ENCODE measurements at places on chromosomes 2 and 18. TPM values are rescaled to one million over a fixed set of nuclear protein-coding genes. Genes with fewer than 3 reads are reported as not detected.
A peak's percentile ranks its signal among the peaks of the same experiment; 100 is the strongest.

- no peaks in the 10 kb centered on the region for H3K4me1 ChIP-seq
- H3K27me3 ChIP-seq: no peaks in the 10 kb centered on the region
- no peak overlapping the region for H3K4me3 ChIP-seq
- H3K27ac ChIP-seq: no peak overlapping the region
- H3K36me3 ChIP-seq: no peaks in the 10 kb centered on the region
- no peak for DNase-seq
These were observed 123.9 kb downstream of the RDH14 start for GRCh38 chr2:18436503-18437005.

GRCh38 chr2:58715344-58715743 is 474.2 kb upstream of the FANCL start:
- no peak overlapping the region for H3K4me3 ChIP-seq
- no peaks in the 10 kb centered on the region for H3K36me3 ChIP-seq
- H3K27me3 ChIP-seq: no peaks in the 10 kb centered on the region
- no peaks in the 10 kb centered on the region for H3K4me1 ChIP-seq
- no peak for DNase-seq

DNA sequence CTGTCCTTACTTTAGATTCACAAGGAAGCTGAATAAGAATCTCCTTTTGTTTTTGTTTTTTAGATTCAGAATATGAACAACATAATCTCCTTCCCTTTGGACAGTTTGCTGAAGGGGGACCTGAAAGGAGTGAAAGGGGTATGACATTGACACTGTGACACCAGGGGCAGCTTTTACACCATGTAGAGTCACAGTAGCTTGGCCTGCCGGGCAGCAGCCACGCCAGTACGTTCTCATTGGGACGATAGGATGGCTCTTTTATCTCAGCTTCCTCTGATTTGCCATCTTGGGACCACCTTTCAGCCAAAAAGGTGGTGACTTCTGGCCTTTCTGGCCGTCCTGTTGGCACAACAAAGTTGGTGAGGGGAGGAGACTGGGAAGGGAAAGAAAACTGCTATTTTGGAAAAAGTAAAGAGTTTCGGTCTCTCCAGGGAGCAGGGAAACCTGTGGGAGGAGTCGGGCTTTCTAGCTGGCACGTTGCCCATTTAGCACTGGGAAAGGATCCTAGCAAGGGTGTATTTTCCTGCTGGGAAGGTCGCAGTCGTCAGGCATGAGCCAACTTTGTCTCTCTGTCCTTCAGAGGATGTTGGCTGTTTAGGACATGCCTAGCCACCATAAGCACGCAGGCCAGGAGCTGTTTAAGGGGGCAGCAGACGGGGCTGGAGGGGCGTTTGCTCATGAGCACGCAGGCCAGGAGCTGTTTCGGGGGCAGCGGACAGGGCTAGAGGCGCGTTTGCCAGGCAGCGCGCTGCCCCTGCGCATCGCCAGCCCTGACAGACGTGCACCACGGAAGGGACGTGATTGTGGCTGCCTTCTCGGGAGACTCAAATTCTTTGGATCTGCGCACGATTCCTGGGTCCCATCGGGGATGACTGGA is 104.6 kb downstream of the ITGB1BP1 start:
- no peak for DNase-seq
- H3K4me1 ChIP-seq: no peaks in the 10 kb centered on the region
- H3K36me3 ChIP-seq: no peaks in the 10 kb centered on the region
- H3K4me3 ChIP-seq: no peak overlapping the region

DNA sequence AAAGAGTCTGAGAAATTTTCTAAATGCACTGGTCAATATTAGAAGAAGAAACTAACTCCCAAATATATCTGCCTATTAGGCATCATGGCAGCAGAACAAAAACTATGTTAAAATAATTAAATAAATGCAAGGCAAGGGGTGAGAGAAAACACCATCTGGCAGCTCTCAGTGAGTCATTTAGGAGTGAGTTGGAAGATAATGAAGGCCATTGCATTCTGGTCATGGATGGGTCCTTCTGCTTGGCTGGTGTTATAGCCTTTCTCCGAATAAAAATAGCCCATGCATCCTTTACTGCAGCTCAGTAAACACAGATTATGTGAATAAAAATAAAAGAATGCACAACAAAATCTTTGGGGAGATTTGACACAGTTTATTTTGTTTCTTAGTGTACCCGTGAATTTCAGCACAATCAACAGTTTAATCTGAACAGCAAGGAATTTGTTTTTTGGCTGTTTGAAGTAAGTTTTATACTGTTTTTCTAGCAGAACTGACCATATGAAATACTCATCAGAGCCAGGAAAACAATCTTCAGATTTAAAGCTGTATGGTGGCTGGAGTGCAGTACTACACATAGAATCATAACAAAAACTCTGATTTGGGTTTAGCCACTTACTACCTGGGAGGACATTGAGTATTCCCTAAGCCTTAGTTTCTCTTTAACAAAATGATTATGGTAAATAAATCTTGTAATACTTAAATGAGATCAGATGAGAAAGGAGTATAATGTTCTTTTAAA is 225.1 kb upstream of the ITGA4 start:
- H3K27ac ChIP-seq: no peak overlapping the region
- H3K36me3 ChIP-seq: no peaks in the 10 kb centered on the region
- no peaks in the 10 kb centered on the region for H3K27me3 ChIP-seq
- DNase-seq: no peak
- H3K4me3 ChIP-seq: no peak overlapping the region

- H3K36me3 ChIP-seq: no peaks in the 10 kb centered on the region
- no peak for DNase-seq
- no peak overlapping the region for H3K27ac ChIP-seq
These were observed 14.7 kb downstream of the DAW1 start for GRCh38 chr2:227886149-227886548.

GRCh38 chr18:35049111-35050027 is 8.2 kb downstream of the MAPRE2 start:
- H3K27ac ChIP-seq: no peak overlapping the region
- H3K27me3 ChIP-seq: no peaks in the 10 kb centered on the region
- H3K4me1 ChIP-seq: peaks cover 2% of the 10 kb centered on the region
- H3K36me3 ChIP-seq: 0 out of 2 replicates have a peak, but pooled peaks cover 2% of the 10 kb centered on the region
- no peak for DNase-seq

- H3K27me3 ChIP-seq: no peaks in the 10 kb centered on the region
- H3K4me3 ChIP-seq: no peak overlapping the region
- H3K36me3 ChIP-seq: no peaks in the 10 kb centered on the region
- no peak for DNase-seq
These were observed 1245.1 kb upstream of the LRRTM1 start for GRCh38 chr2:81549646-81550045.

GRCh38 chr2:200483729-200484198 is 26.1 kb downstream of the KCTD18 start:
- DNase-seq: peak; percentile 57
- no peak overlapping the region for H3K27ac ChIP-seq
- no peaks in the 10 kb centered on the region for H3K4me1 ChIP-seq
- no peak overlapping the region for H3K4me3 ChIP-seq
- no peaks in the 10 kb centered on the region for H3K27me3 ChIP-seq

DNA sequence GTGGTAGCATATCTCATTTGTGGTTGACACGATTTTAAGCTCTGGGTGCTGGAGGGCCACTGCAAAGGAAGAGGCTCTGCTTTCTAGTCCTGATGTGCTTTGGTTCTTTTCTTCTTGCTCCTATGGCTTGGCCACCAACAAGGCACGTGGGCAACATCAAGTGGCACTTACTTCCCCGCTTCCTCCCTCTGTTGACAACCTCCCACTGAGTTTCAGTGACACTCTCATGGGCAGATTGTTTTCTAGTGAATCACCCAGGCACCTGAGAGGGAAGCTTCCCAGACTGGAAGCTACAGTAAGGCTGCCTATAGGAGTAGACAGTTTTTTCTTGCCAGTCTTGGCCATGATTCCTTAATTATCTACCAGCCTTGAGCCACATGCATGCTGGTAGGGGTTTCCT is 89.0 kb downstream of the NBAS start:
- H3K27me3 ChIP-seq: no peaks in the 10 kb centered on the region
- no peak overlapping the region for H3K4me3 ChIP-seq
- DNase-seq: no peak
- H3K4me1 ChIP-seq: no peaks in the 10 kb centered on the region

DNA sequence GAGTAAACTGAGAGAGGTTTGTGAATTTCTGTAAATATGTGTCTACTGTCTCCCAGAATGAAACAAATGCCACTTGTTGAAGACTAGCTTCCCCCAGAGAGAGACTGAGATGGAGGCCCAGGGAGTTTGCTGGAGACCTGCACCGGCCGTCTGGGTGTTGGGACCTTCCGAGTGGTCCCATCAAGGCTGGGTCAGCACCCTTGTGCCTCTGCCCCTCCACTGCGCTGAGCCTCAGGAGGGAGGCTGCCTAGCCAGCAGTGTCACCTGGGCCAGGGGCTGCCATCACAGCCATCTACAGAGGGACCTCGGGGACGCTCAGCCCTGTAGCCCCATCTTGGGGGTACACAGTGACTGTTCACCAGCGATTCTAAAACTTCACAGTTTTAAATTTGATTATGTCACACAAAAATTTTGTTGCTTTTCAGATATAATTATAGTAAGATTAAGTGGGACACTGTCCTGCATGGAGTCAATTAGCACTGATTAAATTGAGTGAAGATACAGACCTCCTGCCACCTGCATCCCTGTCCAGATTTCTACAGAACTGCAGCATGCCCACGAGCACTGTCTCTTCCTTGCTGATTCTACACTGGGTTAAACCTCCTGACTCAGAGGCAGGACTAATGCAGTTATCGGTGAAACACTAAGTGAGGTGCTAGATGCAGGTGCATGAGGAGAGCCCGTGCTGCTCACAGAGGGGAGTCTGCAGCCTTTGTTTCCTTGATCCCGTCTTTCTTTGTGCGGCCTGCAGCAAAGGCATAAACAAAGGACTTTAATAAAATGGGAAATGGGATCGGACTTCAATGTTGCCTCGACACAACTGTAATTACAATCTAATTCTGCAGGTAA is 50.5 kb downstream of the TMEM18 start:
- peak; percentile 34 for DNase-seq
- H3K27ac ChIP-seq: no peak overlapping the region
- H3K36me3 ChIP-seq: no peaks in the 10 kb centered on the region
- H3K4me1 ChIP-seq: no peaks in the 10 kb centered on the region
- H3K4me3 ChIP-seq: no peak overlapping the region

GRCh38 chr18:11989174-11989573 is 7.9 kb downstream of the IMPA2 start:
- peaks cover 21% of the 10 kb centered on the region for H3K4me1 ChIP-seq
- H3K27ac ChIP-seq: no peak overlapping the region
- H3K4me3 ChIP-seq: no peak overlapping the region
- no peak for DNase-seq

DNA sequence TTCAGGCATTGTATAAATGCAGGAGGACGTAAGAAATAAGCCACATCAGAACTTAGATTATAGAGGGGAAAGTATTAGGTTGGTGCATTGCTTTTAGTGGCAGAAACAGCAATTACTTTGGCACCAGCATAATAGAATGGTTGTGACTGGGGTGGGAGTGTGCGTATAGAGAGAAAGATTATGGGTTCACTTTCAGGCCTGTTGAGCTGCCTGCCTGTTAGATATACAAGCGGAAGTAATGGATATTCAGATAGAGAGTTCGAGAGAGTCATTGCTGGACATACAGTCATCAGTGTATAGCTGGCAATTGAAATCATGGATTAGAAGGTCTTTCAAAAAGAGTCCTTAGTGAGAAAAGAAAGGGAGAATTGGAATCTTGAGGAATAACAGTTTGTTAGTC is 139.2 kb upstream of the MYO3B start:
- H3K27ac ChIP-seq: no peak overlapping the region
- H3K4me3 ChIP-seq: no peak overlapping the region
- no peaks in the 10 kb centered on the region for H3K4me1 ChIP-seq
- H3K27me3 ChIP-seq: no peaks in the 10 kb centered on the region

- no peak overlapping the region for H3K4me3 ChIP-seq
- DNase-seq: no peak
- H3K27ac ChIP-seq: no peak overlapping the region
- H3K27me3 ChIP-seq: no peaks in the 10 kb centered on the region
These were observed 367.6 kb upstream of the GYPC start for GRCh38 chr2:126288362-126288761.

DNA sequence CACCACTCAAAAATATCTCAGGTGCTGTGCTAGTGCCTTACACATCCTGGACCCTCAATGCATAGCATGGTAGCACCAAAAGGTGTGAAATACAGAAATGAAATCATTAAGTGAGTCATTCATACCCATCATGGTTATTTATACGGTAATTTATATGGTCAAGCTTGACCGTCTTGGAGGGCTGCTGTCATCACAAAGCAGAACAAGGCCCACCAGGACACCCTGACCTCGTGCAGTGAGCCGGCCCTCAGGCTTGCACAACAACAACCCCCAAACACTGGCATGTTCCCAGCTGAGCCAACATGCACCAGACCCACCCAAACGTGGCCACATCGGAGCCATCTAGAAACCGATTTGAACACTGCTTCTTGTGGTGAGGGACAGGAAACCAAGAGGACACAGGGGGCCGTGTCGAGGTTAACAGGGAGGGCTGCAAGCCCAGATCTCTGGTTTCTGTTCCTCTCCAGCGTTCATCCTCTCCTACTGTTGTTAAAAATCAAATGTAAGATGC is 378.5 kb upstream of the ID2 start:
- no peaks in the 10 kb centered on the region for H3K27me3 ChIP-seq
- no peak overlapping the region for H3K27ac ChIP-seq
- H3K4me3 ChIP-seq: no peak overlapping the region
- H3K4me1 ChIP-seq: no peaks in the 10 kb centered on the region
- H3K36me3 ChIP-seq: no peaks in the 10 kb centered on the region
- DNase-seq: no peak

DNA sequence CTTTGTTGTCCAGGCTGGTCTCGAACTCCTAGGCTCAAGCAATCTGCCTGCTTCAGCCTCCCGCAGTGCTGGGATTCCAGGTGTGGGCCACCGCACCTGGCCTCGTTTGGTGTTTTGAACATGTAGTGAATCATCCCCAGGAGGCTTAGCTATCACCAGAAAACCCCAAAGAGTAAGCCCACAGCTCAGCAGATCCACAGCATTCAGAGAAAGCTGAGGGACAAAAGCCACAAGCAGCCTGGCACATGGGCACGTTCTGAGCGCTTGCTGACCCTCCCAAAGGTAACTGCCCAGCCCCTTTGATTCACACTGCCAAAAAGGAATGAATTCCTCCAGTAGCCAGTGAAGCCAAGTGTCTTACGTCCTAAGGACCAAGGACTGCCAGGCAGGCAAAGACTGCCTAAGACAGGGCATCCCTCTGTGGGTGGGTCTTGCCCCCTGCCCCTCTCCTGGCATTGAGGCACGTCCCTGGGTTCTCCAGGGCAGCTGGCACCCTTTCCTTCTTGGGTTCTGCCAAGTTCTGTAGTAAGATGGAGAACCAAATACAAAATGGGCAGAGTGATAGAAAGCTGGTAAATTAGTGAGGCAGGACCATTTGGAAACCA is 31.7 kb downstream of the MBP start:
- no peak overlapping the region for H3K27ac ChIP-seq
- no peak overlapping the region for H3K4me3 ChIP-seq
- no peaks in the 10 kb centered on the region for H3K36me3 ChIP-seq
- H3K27me3 ChIP-seq: no peaks in the 10 kb centered on the region

RND3 gene
- 25.6 TPM for total RNA-seq

AFF3 gene
- 3.0 TPM for total RNA-seq

LIPG gene
- 11.8 TPM for total RNA-seq

ZNF532 gene
- 240 TPM for total RNA-seq

CCDC138 gene
- 31.6 TPM for total RNA-seq

PROM2 gene
- total RNA-seq: 3.8 TPM

ALK gene
- total RNA-seq: 0.09 TPM

MOGAT1 gene
- total RNA-seq: 0.67 TPM

CDH20 gene
- total RNA-seq: 0.13 TPM

FBXO11 gene
- 54.6 TPM for total RNA-seq

ERBB4 gene
- 0.34 TPM for total RNA-seq

MTCL1 gene
- total RNA-seq: 62.0 TPM

PTRHD1 gene
- total RNA-seq: 46.2 TPM

VWC2L gene
- not detected for total RNA-seq
